Muscle of arm (tissue), 14 donors: ENCODE measurements at places on chromosomes 11 and 22.

DNA sequence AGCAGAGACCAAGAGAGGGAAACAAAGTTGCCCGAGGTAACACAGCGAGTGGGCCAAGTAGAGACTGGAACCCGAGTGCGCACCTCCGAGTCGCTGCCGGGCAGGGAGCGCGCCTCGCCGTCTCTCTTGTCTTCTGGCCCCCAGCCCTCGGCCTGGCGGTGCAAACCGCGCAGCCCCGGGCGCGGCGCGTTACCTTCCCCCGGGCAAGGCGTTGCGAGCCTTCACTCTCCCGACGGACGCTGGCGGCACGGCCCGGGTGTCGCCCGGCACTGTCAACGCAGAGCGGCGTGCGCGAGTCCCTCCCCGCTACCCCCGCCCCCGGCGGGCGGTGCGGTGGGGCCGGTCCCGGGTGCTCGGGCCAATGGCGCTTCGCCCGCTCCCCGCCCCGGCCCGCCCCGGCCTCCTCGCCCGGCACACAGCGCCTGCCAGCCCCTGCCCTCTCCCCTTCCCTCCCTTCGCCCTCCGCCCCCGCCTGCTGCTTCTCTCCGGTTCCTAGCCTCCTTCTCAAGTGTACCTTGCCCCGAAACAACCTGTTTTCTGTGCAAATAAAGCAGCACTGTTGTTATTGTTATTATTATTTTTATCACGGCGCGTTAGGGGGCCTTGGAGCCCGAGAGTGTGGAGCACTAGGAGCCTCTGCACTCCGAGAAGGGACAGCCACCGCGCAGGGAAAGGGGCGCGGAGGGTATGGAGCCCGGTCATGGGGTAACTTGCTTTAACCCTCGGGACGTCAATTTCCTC lies at the start of gene SYTL2:
Gene SYTL2, minus strand, starts transcription at position 271 of the 741 bp plus-strand sequence. CDS start 53,416 bp downstream, outside the sequence.
- no peak for DNase-seq

DNA sequence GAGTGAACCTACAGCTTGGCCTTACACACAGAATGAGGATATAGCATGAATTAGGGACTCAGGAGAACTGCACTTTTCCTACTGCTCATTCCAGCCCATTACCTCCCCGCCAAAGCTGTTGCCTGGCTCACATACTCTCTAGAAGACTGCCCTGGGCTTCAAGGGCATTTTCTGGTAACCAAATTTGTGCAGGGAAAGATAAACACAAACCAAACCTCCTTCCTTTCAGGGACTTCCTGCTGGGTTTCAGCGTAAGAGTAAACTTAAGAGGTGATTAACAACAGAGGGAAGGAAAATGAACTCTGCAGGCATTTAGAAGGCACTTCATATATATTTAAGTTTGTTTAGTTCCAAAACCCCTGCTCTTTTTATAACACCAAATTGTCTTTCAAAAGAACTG lies 194.9 kb downstream of the SWAP70 start:
- DNase-seq: no peak

DNA sequence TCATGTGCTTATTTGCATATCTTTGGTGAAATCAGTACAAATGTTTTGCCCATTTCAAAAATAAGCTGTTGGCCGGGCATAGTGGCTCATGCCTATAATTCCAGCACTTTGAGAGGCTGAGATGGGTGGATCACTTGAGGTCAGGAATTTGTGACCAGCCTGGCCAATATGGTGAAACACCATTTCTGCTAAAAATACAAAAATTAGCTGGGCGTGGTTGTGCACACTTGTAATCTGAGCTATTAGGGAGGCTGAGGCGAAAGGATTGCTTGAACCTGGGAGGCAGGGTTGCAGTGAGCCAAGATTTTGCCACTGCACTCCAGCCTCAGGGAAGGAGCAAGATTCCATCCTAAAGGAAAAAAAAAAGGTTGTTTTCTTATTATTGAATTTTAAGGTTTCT lies 136.0 kb downstream of the SWAP70 start:
- DNase-seq: no peak

- no peak for DNase-seq
Measured at GRCh38 chr11:74135127-74135840, 35.5 kb downstream of the C2CD3 start.

DNA sequence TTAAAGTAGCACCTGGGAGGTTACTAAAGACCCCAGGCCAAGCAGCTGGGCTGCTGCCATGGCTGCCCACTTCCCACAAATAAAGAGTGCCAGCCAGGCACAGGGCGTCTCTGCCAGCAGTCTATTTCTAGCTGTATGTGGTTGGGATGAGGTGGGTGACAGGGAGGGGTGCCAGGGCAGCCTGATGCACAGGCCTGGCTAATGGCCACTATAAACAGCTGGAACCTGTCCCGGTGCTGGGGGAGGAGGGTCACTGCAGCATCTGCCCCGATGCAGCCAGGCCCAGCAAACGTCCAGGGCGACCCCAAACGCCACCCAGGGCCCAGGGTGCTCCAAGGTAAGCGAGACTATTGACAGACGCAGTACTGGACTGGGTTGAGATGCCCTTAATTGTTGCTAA lies 37.4 kb downstream of the SCUBE1 start:
- DNase-seq: no peak

DNA sequence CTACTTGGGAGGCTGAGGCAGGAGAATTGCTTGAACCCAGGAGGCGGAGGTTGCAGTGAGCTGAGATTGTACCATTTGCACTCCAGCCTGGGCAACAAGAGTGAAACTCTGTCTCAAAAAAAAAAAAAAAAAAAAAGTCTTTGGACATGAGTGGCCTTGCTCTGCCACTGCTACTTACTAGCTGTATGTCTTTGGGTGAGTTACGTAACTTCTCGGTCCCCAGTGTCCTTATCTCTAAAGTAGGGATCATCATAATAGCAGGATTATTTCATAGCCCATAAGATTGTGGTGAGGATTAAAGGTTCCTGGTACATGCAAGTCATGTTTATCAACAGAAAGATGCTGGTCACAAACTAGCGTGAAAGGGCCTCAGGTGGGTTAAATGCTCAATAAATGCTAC lies 53.9 kb upstream of the HEPHL1 start:
- no peak for DNase-seq
